ENCODE measurements at places on chromosomes 5 and 9.
A peak's percentile ranks its signal among the peaks of the same experiment; 100 is the strongest.

DNA sequence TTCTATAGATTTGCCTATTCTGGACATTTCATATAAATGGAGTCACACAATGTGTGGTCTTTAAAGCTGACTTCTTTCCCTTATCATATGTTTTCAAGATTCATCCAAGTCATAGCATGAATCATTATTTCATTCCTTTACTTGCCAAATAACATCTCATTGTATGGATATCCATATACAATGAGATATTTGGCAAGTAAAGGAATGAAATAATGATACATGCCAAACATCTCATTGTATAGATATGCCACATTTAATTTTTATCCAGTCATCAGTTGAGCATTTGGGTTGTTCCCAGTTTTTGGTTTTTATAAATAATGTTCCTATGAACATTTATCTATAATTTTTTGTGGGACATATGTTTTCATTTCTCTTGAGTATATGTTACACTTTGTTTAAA is 20.5 kb upstream of the OR2K2 start:
- DNase-seq: no peak

GRCh38 chr5:131252824-131253171 is 11.1 kb upstream of the CDC42SE2 start:
- peak; percentile 33 for DNase-seq

GRCh38 chr5:57855831-57856230 is 373.2 kb upstream of the ACTBL2 start:
- no peak for DNase-seq

DNA sequence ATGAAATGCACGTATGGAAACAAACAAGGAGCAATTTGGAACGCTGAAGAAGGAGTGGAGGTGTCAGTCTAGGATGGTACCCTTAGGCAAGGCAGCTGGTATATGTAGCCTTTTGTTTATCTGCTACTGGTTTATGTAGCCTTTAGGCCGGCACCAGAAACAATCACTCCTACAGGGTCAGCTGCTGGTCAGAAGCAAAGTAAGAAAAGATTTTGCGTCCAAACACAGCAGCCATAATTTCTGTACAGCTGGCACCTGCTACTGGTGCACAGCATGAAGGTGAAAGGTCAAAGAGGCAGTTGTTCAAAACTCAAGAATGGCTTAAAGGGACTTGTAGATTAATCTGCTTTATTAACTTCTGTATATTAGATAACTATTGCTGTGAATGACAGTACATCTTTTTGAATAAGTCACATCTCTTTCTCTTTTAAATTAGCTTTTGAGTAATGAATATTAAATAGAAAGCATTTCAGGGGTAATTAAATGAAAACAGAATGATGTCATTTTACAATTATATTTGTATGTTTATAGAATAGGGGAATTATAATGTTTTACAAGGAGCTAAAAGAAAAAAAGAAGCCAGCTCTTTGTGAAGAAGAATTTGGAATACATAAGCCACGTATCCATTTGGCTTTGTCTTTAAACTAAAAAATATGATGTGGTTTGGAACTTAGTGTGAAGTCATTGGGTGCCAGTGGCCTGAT is 33.1 kb upstream of the TLX3 start:
- no peak for DNase-seq

DNA sequence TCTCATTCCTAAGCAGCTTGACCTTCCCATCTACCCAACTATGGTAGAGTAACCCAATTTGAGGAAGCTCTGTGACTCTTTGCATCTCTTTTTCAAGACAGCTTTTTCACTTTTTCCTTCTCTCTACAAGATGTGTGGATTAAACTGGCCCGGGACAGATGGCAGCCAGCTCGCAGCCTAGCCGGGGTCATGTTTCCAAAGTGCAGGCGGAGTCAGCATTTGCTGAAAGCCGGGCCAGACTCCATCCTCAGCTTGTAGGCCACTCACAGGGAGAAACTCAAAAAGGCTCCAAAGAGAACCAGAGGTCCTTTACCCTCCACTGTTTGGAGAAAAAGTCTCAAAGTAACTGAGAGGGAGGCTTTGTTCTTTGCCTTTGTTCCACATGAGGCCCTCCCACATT is 286.8 kb upstream of the PANK3 start:
- DNase-seq: no peak

DNA sequence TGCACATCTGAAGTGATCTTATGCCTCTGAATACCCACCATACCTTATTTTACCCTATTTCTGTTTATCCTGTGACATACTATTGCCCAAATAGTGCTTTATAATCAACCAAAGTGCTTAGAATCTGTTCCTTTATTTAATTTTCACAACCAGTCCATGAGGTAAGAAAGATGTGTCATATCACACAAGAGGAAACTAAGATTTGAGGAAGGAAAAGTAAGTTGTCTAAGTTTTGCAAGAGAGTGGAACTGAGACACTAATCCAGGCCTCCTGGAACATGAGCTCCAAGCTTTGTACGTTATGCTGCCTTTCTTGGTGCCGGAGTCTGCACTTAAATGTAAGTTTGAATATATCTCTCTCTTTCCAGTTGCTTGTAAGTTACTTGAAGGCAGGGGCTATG is 17.2 kb downstream of the KDM3B start:
- DNase-seq: peak; percentile 17

DNA sequence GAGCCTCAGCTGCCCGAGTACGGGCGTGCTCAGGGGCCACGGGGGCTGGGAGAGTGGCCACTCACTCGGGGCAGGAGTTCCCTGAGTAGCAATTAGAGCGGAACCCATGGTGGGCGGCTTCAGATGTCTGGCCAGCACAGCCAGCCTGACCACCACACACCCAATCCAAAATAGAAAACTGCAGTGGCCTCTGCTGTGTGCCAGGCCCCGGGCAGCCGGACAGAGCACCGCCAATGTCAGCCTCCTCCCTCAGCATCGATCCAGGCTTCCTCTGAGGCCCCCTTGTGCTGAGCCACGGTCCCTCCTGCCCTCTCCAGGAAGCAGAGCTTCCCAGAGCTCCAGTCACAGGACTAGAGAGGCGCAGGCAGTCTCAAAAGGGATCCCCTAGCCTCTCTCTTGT is 2.7 kb downstream of the ADAMTS2 start:
- no peak for DNase-seq

- no peak for DNase-seq
Measured at GRCh38 chr5:158590746-158591300, 508.9 kb downstream of the EBF1 start.

- no peak for DNase-seq
Measured at GRCh38 chr9:108377881-108378280, 477.9 kb downstream of the ACTL7B start.

- DNase-seq: no peak
Measured at GRCh38 chr5:177220576-177220975, 82.9 kb downstream of the RAB24 start.

- no peak for DNase-seq
Measured at GRCh38 chr5:90111364-90112032, 298.1 kb downstream of the CETN3 start.

- DNase-seq: peak; percentile 30
Measured at GRCh38 chr9:36935768-36936497, 98.1 kb downstream of the PAX5 start.

GRCh38 chr5:82624062-82624461 is 345.9 kb upstream of the RPS23 start:
- no peak for DNase-seq

GRCh38 chr5:78562714-78563330 is 85.8 kb downstream of the LHFPL2 start:
- DNase-seq: peak; percentile 66

DNA sequence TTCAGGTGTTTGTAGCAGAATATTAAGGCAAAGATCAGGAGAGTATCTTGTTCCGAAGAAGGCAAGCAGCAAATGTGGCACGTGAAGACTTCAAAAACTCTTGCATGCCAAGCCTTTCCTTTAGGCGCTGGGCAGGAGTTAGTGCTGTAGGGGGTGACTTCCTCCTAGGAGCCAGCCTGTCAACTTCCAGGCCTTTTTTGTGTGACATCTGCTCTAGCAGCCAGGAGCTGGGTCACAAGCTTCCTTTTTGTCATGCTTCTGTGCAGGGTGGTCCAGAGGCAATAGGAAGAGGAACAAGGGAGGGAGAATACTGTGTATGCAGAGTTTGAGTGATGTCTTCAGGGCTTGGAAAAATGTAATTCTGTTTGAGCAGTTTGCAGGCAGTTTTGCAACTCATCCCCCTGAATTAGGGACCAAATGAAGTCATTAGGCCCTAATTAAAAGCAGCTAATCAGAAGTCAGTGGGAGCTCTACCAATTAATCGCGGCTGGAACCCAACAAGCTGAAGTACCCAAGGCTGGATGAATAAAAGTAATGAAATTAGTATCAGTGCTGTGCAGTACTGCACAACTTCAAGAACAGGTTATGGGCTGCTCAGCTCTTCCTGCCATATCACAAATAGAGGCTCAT is 53.5 kb downstream of the TLR4 start:
- DNase-seq: no peak

DNA sequence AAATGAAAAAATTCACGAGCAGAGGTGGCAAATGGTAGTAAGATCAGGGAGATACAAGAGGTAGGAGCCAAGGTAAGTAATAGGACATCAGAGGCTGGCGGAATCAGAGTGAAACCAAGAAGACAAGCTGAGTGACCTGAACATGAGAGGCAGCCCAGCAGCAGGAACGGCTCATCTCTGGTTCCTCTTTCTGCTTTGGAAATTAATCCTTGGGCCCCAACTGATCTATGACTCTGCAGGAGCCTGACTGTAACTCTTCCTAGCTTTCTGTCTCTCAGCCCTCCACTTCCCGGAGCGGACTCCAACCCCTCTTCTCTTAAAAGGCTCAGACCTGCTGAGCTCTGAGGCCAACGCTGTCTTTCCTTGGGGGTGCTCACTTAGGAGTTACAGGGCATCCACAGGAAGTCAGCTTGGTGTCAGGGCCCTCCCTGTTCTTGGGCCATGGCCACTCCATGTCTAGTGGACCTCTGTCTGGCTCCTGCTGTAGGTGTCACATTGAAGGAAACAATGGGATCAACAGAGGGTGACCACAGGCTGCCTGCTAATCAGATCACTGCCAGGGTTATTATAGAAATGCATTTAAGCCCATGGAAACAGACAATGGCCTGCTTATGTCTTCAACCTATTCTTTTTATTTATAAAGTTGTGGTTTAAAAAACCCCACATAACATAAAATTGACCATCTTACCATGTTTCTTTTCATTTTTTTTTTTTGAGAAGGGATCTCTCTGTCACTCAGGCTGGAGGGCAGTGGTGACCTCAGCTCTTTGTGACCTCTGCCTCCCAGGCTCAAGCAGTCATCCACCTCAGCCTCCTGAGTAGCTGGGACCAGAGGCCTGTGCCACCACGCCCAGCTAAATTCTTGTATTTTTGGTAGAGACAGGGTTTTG is 22.5 kb upstream of the SHB start:
- no peak for DNase-seq

GRCh38 chr5:14082523-14082922 is 60.6 kb upstream of the TRIO start:
- DNase-seq: no peak

- no peak for DNase-seq
Measured at GRCh38 chr9:19408316-19408692, 505 bp upstream of the ACER2 start.

- DNase-seq: peak; percentile 76
Measured at GRCh38 chr9:111975709-111976108, 79.1 kb downstream of the UGCG start.

DNA sequence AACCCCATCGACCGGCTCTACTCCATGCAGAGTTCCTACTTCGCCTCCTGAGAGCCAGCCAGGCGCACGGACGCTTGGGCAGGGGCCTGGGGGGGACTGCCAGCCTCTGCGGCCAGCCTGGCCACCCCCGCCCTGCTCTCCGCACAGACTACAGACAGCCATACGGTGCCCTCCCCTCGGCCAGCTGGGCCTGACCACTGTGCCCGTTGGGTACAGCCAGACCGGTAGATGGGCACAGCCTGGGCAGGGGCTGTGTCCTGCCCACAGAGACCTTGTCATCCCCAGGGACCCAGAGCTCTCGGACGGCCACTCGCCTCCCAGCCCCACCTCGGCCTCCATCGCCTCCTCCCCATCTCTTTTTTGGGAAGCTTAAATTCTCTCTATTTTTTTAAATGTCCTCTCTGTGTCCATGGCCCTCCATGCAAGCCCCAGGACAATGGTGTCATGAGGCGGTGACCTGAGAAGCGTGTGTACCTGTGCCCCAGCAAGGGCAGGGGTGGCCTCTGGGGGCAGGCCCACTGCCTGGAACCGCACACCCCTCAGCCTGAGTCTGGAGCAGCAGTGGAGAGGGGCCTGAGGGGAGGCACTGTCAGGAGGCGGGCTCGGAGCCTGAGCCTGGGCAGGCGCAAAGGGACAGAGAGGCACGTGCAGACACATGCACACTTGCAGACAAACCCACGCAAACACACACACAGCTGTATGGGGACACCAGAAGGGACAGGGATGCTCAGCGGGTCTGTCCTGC is 82.8 kb downstream of the LMX1B start:
- DNase-seq: no peak

GRCh38 chr5:92401492-92401891 is 1018.4 kb upstream of the ARRDC3 start:
- no peak for DNase-seq

DNA sequence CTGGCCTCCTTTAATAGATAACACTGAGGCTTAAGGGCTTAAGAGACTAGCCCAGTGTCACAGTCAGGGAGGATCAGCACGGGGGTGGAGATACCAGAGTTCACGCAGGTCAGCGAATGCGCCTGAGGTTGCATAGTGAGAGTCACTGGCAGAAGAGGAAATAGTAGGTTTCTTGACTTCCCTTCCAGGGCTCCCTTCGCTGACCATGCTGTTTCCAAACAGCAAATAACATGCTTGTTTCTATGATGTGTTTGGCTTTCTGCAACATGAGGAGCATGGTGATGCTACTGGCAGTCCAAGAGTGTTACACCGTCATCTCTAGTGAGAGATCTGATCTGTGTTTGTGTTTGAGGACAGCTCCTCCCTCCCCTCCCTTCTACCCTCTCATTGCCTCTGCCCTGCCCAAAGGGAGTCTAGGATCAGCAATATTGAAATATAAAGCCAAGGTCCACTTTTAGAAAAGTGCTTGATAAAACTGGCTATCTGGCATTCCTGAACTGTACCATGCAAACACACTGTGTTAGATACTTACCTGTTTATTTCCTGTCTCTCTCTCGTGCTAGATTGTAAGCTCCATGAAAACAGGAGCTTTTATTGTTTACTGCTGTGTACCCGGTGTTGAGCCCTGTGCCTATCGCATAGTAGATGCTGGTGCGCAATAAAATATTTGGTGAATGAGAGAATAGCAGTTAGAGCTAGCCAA is 12.3 kb downstream of the TLE4 start:
- DNase-seq: no peak

DNA sequence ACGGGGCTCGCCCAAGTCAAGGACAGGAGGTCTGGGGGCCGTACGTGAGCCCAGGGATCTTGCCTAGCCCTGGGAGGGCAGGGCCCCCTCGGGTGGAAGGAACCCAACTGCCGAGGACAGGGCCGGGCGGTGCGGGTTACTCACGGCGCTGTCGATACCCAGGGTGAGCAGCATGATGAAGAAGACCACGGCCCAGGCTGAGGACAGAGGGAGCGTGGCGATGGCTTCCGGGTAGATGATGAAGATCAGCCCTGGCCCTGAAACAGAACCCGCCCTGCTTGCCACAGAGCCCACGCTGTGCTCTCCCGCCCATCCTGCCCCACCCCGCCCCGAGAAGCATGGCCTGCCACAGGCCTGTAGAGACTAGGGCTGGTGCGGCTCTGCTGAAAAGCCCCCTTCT is 34.1 kb downstream of the SLC6A3 start:
- no peak for DNase-seq

GRCh38 chr5:68682400-68683160 is 411.2 kb upstream of the SLC30A5 start:
- peak; percentile 27 for DNase-seq

Measured in body of pancreas (tissue), 4 donors.